Right lung (tissue), 10 donors: ENCODE measurements at places on chromosomes 5 and 9. TPM values are rescaled to one million over a fixed set of nuclear protein-coding genes. Genes with fewer than 3 reads are reported as not detected.
A peak's percentile ranks its signal among the peaks of the same experiment; 100 is the strongest.

GRCh38 chr9:84871983-84872382, 202.5 kb downstream of the NTRK2 start:
- DNase-seq: no peak

GRCh38 chr9:69980041-69980440, 63.6 kb upstream of the MAMDC2 start:
- no peak for DNase-seq

DNA sequence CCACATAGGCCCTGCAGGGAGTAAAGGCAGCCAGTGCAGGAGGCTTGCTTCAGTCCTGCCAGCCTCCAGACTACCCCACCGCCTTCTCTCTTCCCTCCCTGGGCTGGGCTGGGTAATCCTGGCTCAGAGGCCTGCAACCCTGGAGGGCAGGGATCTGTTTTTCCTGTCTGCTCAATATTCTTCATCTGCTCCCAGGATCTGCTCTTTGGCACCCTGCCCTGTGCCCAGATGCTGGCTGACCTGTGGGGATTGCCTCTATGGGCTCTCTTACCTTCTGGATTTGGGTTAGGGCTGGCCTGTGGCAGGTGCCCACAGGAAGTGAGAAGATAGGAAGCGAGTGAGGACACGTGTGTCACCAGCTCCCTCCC, 7.3 kb upstream of the ANGPTL2 start:
- DNase-seq: no peak

DNA sequence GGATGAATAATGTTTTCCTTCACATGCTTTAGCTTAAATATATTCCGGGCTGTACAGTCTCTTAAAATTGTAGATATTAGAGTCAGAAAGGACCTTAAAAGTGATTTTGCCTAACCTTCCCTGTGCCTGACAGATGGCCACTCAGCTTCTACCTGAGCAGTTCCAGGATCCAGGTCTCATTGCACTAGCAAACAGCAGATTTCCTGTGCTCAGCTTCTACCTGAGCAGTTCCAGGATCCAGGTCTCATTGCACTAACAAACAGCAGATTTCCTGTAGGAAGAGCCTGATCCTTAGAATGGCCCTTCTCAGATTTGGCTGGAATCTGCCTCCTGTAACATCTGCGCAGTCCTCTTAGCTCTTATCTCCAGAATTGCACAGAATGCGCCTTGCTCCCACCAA, 219.8 kb downstream of the AOPEP start:
- no peak for DNase-seq

DNA sequence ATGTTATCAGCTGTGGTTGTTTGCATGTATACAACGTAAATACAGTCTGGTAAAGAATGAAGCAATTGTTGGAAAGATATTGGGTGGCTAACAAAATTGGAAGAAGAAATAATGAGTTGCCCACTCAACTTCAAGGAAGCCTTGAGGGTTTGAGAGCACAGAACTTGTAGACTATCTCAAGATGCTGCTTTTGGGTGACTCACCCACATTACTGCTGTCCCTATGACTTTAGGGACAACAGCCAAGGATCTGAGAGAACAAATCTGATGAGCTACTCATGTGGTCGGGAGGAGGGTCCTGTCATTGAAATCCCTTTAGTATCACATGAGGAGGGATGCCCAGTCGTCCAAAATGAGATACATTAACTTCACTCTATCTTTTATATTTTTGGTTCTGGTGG, 261.8 kb downstream of the GAS1 start:
- no peak for DNase-seq

DNA sequence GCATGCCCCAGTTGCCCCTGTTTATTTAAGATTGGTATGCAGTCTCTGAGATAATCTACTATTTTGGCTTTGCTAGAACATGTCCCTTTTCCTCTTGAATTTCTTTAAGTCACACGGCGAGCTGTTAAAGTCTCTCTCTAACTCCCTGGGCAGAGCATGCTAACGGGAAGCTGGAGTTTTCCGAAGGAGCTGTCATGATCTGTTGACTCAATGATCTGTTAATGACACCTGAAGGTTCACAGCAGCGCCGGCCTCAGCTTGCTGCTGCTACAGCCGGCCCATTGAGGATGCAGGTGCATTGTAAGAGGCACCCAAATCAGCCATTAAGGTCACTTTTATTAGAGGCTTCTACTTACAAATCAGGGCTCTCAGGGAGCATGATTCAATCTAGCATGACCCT, 1203.4 kb downstream of the MAT2B start:
- DNase-seq: no peak

GRCh38 chr5:153456354-153456753, 34.1 kb upstream of the GRIA1 start:
- DNase-seq: no peak

DNA sequence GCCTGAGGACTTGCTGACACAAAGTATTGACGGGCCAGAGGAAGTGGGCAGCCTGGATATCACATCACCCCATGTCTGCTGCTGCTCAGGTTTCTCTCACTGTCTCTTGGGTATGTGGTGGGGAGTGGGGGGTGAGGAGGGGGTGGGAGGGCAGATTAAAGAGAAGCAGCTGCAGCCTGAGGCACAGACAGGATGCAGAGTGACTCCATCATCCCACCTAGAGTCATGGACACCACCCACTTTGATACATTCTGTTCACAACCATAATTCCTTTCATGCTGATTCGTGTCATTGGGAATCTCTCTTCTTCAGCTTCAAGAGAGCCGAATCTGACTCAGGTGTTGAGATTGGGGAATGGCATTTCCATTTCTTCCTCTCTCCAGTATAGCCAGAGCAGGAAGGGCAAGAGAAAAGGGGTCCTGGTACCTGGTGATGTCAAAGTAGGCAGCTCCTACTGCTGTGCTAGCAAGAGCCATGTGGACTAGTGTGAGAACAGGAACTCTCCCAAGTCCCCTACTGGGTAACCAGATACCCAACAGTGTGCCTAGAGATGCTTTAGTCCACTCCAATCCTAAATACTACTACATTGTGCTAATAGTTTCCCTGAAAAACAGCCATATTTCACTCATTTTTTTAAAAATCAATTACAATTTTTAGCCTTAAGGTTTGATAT, 22.4 kb downstream of the GRAMD2B start:
- DNase-seq: no peak

GRCh38 chr5:38154615-38155204, 103.6 kb upstream of the EGFLAM start:
- no peak for DNase-seq

The DNAJA1 gene
- polyA plus RNA-seq: 198 TPM

- no peak for DNase-seq
Measured at GRCh38 chr9:120559546-120559945, 20.4 kb downstream of the CDK5RAP2 start.

GRCh38 chr9:107407675-107408074, 81.9 kb downstream of the KLF4 start:
- DNase-seq: no peak

The DCTN4 gene
- polyA plus RNA-seq: 69.8 TPM

DNA sequence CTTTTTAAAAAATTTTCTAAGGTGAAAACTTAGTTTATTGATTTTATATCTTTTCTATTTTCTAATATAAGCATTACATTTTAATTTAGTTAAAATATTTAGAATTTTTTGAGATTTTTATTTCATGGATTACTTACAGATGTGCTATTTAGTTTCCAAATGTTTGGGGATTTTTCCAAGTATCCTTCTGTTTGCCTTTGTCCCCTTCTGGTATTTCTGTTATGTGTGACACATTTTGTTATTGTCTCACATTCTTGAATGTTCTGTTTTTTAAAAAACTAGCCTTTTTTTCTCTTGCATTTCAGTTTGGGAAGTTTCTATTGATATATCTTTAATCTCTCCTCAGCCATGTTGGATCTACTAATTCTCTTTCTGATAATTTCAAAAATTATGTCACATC, 234.9 kb downstream of the FAM170A start:
- DNase-seq: no peak

DNA sequence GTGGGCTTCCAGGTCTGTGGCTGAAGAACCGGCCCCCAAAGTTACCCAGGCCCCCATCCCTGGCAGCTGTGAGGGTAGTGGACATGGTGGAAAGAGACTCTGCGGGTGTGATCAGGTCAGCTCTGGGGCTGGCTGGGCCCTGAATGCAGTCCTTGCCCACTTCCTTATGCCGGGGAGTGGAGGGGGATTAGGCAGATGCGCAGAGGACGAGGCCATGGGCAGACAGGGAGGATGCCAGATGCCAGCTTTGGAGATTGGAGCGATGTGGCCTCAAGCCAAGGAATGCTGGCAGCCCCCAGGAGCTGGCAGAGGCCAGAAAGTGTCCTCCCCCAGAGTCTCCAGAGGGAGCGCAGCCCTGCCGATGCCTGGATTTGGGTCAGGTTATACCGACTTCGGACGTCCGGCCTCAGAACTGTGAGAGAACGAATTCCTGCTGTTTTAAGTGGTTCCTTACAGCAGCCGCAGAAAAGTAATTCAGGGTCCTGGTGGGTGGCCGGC, 69.8 kb downstream of the ADAMTS2 start:
- DNase-seq: no peak

GRCh38 chr5:102975045-102975444, 144.9 kb downstream of the GIN1 start:
- no peak for DNase-seq

The GRM6 gene
- polyA plus RNA-seq: 2.1 TPM

The RXFP3 gene
- not detected for polyA plus RNA-seq

GRCh38 chr5:3325972-3326840, 269.4 kb upstream of the IRX1 start:
- no peak for DNase-seq

GRCh38 chr9:69195668-69196067, 21.6 kb downstream of the TJP2 start:
- DNase-seq: no peak

The GABRA6 gene
- polyA plus RNA-seq: not detected

- DNase-seq: no peak
Measured at GRCh38 chr9:1869843-1870242, 145.3 kb upstream of the SMARCA2 start.

DNA sequence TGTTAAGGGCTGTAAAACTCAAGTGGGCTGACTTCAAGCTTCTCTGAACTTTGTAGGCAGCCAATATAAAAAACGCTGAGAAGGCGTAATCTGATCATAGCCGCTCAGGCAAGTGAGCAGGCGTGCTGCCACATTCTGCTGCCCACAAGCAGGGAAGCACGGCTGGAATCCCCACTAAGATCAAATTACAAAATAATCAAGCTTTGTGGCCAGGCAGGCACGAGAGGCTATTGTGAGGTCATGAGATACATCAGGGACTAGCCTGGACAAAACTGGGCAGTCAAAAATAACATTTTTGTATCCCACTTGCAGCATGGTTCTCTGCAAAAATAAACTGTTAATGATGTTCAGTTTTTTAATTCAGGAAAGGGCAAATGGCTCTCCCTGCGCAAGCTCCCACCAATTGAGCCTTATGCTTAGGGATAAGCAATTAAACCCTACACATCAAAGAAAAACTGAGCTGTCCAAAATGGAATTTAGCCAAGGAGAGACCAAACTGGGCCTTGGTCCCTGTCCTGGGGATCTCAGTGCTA, 64.0 kb downstream of the POU5F2 start:
- DNase-seq: peak; percentile 74

The SV2C gene
- polyA plus RNA-seq: 0.22 TPM

The ZNF658 gene
- 7.5 TPM for polyA plus RNA-seq

DNA sequence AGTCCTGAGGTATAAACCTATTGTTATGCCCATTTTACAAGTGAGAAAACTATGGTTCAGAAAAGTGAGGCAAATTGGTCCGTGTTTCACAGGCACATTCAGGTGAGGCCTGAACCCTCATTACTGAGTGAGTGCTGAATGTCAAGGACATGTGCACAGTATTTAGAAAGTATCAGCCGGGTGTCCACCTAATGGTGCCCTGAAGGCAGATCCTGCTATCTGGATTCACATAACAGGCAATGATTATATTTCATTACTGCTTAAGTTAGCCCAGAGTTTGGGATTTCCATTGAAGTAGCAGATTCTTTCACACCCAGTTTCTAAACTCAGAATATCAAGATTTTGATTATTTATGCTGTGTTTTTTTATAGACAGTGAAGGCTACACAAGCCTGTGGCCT, 142.7 kb downstream of the LHFPL2 start:
- DNase-seq: no peak

The ELOVL7 gene
- polyA plus RNA-seq: 3.9 TPM

DNA sequence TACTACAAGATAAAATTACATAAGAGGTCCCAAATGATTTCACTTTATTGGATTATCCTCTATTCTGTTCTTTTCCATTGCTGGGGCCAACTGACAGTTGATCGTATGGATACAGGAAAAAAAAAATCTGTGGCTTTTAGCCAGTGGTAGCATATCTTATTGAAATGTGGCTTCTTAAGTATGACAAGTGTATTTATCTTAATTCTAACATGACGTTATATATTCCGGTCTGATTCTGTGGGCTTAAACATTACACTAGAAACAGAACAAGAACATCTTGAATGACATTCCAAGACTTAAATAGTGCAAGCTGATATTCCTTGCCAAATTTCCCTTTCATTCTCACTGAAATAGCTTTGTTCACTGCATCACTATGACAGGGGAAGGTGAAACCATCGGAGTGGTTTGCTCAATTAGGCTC, 117.9 kb downstream of the INSYN2B start:
- no peak for DNase-seq

DNA sequence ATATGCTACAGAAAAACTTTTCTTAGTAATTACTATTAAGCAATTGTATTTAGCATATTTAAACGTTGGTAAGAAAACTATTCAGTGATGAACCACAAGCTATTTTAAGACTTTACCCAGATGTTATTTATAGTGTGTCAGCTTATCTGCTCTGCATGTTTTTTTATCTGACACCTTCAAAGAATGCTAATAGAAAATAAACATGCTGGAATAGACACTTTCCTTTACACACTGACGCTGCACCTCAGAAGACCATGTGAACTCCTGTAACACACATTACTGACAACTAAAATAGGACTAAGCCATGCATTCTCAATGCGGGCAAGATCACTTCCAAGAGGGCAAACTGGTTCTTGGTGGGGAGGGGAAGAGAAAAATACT, 38.3 kb downstream of the FNIP1 start:
- no peak for DNase-seq

DNA sequence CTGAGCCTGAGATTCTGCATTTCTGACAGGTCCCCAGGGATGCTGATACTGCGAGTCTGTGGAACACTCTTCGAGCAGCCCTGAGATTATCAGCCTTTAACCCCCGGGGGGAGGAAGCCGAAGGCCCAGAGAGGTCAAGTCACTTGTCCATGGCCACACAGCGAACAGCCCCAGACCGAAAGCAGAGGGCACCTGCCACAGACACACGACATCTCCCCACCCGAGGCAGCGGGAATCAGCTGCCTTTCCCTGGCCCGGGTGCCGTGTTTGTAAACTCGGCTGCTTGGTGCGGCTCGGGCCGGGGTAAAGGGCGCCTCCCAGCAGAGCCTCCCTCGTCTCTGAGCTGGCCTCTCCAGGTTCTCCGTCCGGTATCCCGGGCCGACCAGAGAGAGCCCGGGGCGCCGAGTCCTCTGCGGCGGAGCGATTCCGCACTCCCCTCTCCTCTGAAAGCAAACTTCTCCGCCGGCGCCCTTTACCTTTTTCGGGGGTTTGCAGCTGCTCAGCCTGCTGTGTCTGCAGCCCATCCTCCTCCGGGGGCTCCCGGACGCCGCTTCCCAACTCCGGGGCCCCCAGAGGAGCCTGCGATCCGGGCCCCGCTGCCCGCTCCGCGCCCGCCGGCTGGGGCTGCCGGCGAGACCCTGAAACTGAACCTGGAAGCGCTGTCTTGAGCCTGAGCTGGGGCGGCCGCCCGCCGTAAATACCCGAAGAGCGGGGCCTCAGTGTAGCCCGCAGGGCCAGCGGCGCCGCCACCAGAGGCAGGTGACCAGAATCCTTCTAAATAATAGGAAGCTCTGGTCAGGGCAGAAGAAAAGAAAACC, at the start of gene CCDC69:
Gene CCDC69, minus strand, starts transcription at position 646 of the 818 bp plus-strand sequence. Its CDS starts 122 bp downstream, at position 524.
- DNase-seq: peak; percentile 54

The SCGB3A2 gene
- 2,261 TPM for polyA plus RNA-seq

The BSPRY gene
- 7.0 TPM for polyA plus RNA-seq
